ENCODE measurements at places on chromosomes 7 and 10.

- no peak for DNase-seq
Observed at GRCh38 chr7:82722946-82723345, 279.4 kb upstream of the CACNA2D1 start.

GRCh38 chr7:11689096-11689495, 142.9 kb downstream of the THSD7A start:
- DNase-seq = no peak

- DNase-seq = no peak
Observed at GRCh38 chr7:46290374-46291049, 369.4 kb upstream of the IGFBP3 start.

GRCh38 chr7:42493436-42494198, 256.6 kb upstream of the GLI3 start:
- peak; percentile 80 for DNase-seq

GRCh38 chr7:157807510-157807909, 470.7 kb downstream of the DNAJB6 start:
- DNase-seq = no peak

- DNase-seq = peak; percentile 35
Observed at GRCh38 chr7:25565949-25566348, 337.7 kb upstream of the NPVF start.

DNA sequence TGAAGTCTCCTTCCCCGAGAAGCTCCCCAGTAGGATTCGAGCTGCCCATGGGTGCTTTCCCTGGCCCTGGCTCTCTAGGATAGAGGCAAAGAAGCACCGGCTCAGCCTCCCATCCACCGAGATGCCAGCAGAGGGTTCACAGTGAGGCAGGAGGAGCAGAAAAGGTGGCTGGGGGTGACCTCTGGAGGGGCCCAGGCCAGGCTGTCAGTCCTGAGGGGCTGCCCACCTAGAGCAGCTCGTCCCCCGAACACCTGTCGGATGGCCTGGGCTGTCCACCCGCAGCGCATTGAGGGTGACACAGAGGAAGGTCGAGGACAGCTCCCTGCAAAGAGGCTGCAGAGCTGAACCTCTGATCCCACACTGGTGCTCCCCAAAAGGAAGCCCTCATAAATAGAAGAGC, 167.2 kb upstream of the PPP2R2D start:
- DNase-seq = no peak

GRCh38 chr7:140050100-140050499, 12.7 kb downstream of the PARP12 start:
- DNase-seq = no peak

DNA sequence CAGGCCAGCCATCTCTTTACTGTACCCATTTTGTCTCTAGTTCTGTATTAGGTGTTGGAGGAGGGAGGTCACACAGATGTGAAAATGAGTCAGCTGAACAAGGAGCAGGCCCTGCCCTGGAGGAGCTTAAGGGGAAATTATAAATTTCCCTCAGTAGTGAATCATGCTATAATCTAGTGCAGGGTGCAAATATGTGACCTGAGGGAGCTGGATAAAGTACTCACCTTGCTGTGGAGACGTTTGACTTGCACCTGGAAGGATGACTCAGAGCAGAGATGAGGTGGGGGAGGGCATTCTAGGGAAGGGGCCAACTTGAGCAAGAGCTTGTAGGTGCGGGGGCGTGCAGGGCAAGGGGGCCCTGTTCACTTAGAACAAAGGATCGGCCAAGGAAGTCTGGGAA, 610.6 kb downstream of the SDK1 start:
- no peak for DNase-seq

DNA sequence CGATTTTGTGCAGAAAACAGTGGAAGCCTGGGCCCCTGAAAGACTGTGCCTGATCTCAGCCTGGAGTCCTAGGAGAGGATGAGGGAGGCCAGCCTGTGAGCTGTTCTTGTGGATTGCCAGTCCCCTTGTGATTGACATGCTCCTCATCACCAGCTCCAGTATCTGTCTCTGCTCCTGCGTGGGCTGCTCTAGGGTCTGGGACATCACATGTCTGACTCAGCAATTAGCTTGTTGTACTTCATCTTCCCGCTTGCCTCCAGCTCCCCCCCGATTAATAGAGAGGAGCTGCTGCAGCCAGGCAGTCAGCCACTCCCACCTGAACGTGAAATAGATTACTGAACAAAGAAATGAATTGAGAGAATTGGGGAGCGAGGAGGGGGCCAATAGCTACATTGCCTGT, 99.6 kb upstream of the TBX20 start:
- DNase-seq = no peak

- no peak for DNase-seq
Observed at GRCh38 chr10:21069929-21070700, 173.0 kb upstream of the NEBL start.

GRCh38 chr7:130180571-130181262, 24.5 kb downstream of the TMEM209 start:
- no peak for DNase-seq

- DNase-seq = no peak
Observed at GRCh38 chr10:113273181-113274163, 279.4 kb upstream of the HABP2 start.

DNA sequence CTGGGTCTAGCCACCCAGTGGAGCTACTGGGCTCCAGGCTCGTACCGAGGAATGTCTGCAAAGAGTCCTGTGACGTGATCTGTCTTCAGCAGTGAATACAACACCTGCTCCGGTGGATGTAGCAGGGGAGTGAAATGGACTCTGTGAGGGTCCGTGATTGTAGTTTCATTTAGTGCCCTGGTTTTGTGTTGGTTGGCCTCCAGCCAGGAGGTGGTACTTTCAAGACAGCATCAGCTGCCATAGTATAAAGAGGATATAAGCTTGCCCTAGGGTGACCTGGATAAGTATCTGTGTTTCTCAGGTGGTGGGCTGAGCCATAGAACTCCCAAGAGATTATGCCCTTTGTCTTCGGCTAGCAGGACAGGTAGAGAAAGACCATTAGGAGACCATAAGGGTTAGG, 24.6 kb upstream of the WNT2 start:
- no peak for DNase-seq

- no peak for DNase-seq
Observed at GRCh38 chr7:74180866-74181265, 6.7 kb downstream of the EIF4H start.

DNA sequence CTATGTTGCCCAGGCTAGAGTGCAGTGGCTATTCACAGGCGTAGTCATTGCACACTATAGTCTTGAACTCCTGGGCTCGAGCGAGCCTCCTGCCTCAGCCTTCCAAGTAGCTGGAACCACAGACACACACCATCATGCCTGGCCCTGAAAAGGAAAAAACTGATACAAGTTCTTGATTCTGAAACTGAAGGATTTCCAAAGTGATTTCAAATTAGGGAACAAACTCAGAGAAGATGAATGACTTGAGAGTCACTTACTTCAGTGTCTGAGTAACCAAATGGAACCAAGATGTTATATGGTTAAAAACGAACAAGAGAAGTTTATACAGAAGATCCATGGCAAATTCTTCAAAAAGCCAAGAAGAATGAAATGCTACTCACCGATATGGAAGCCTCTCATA, 14.4 kb downstream of the CWF19L1 start:
- no peak for DNase-seq

- DNase-seq = no peak
Observed at GRCh38 chr7:4271716-4272015, 410.4 kb upstream of the FOXK1 start.

- DNase-seq = no peak
Observed at GRCh38 chr10:31000867-31001266, 30.8 kb downstream of the ZNF438 start.

DNA sequence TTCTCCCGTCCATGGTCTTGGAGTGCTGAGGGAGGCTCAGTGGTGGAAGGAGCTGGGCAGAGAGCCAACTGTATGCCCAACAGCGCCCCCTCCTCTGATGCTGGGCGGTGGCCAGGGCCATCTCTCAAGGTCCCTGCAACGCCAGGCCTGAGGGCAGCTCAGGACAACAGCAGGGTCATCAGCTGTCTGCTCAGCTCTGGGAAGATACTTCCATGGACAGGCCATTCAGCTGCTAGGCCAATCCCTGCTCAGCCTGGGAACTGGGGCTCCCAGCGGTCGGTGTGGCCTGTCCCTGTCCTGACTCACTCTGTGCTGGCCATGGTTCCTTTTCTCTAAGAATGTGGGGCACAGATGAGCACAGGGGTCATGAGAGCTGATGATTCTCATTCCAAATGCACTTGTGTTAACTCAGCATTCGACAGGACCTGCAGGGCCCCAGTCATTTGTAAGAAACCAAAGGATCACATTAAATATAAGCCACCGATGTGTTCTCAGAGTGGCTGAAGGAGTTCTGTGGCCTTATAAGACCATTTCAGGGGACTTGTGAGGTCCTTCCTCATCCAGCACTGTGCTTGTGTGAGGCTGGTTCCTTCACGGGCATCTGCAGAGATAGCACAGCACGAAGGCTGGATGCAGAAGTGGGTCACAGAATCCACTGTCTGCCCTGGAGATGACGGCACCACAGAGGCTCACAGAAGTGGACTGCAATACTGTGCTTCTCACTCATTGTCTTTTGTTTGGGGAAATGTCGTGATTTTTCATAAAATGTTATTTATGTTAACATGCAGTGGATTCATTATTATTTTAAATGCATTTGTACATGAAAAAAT, 73.0 kb downstream of the ADCY1 start:
- no peak for DNase-seq

DNA sequence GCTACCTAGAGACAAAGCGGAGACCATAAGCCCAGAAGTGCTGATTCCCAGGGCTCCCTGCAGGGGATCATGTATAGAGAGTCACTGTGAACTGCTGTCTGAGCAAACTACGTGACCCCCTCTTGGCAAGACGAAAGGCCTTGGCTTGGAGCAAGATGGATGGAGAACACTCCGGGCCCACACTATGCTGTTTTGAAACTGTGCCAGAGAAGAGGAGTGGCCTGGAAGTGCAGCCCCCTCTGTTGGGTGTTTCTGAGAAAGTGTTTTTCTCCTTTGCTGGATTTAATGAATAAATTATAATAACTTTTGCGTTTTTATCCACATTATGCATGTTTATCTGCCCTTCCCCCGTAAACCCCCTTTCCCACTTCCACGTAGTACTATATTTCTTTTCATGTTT, 639.3 kb upstream of the GALNT17 start:
- no peak for DNase-seq

- DNase-seq = no peak
Observed at GRCh38 chr7:11415101-11415500, 416.9 kb downstream of the THSD7A start.

DNA sequence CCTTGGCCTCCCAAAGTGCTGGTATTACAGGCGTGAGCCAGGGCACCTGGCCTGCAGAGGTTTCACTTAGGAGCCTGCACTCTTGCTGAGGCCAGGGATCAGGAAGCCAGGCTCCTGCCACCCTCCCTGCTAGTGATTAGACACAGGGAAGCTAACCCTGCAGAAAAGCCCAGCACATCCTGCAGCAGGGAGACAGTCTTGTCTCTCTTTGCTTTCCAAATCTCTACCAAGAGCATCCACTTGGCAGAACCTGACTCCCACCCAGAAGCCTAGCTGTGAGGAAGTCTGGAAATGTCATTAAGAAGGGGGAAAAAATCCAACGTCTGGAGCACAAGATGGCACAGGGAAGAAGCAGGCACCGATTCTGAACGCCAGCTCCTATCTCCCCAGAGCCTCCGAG, 8.0 kb upstream of the FAM171A1 start:
- no peak for DNase-seq

DNA sequence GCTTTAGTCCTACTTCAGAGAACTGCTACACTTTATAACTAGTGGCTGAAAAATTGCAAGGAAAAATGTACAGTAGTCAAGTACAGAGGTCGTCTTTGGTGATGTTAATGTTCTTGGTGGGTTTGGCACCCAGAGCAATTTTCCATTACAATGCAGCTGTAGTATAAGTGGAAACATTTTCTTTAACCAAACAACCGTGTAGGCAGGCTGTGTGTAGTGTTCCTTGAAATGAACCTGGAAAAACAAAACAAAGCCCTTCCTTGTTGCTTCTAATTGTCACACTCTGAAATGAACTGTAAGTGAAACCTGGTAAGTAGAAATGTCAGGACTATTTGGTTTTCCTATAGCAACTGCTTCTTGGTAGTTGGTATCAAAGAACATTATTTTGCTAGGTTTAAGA, 256.9 kb downstream of the MDFIC start:
- DNase-seq = no peak

GRCh38 chr10:125983161-125983560, 86.8 kb downstream of the FANK1 start:
- no peak for DNase-seq

GRCh38 chr7:91316426-91316825, 52.2 kb downstream of the FZD1 start:
- DNase-seq = no peak
